Upper lobe of right lung (tissue), 1 donor: ENCODE measurements at places on chromosomes 4 and X.

DNA sequence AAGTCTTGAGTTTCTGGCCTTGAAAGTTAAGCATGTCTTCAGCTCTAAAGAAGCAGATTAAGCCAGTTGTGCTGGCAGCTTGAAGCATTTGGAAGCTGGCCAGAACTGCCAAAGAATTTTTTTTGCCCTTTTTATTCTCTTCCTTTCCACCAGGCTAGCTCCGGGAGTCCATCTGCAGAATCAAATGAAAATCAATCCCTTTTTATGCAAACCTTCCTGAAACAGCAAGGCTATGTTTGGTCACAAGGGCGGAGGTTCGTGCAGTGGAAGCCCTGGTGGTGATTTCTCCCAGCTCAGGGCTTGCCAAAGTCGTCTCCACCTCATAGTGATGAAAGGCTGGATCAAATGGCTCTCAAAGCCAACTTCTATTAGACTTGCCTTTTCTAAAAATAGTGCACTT lies 21.6 kb upstream of the C4orf54 start:
- no peak for DNase-seq

DNA sequence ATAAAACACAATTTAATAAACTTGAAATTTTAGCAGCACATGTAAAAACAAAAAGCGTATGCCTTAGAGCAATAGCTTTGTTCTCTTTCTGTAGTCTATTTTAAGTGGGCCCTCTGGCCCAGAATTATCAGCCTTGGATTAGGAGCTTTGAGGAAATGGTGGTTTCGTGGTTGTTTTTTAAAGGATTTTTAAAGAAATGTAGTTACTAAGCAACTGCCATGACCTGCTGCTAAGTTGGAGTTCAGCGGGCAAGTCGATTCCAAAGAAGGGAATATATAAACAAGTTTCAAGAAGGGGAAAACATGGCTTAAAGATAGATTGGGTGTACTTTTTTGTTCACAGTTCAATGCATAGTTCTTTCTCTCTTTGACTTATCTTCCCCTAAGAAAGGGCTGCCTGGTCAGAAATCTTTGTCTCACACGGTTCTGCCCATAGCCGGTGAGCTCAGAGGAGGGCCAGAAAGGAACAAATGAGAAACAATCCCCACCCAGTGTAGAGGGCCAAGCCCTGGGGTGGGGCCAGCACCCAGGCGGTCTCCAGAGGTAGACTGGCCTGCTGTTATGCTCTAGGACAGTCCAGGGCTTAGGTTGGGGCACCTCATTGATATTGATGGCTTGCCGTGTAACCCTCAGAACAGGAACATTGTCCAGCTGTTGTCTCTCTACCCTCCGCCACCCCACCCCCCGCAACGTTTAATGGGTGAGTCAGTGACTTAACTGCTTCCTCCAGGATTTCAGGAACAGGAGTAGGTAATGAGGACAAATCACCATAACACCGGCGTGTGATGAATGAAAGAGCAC lies 32.5 kb downstream of the DLG3 start:
- peak; percentile 68 for DNase-seq

DNA sequence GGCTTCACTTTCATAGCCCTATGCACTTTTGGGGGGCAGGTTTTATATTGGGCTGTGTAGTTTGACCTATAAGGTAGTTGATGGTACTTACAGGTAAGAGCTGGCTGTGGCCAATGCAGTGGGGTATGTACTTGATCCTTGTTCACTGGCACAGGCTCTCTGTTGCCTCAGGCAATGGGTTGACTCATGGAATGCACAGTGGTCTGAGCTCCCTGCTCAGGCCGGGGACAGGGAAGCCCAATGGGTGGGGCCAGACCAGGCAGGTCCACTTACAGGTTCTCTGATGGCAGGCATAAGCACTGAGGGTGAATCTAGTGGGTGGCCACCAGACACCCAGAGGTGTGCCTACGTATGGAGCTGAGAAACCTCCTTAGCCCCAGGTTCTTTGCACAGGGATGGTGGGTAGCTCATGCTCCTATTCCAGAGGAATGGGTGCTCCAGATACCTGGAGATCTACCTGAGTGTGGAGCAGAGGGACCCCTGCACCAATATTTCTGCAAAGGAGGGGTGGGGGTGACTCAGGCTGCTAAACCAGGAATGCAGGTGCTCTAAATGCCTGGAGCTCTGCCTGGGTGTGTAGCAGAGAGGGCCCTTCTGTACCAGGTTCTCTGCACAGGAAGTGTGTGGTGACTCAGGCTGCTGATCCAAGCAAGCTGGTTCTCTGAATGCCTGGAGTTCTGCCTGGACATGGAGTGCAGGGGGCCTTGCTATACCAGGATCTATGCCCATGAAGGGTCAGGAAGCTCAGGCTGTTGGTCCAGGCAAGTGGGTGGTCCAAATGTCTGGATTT lies 52.3 kb downstream of the IL1RAPL2 start:
- DNase-seq, result no peak

GRCh38 chrX:15749642-15750610 lies 11.9 kb downstream of the CA5B start:
- no peak for DNase-seq

DNA sequence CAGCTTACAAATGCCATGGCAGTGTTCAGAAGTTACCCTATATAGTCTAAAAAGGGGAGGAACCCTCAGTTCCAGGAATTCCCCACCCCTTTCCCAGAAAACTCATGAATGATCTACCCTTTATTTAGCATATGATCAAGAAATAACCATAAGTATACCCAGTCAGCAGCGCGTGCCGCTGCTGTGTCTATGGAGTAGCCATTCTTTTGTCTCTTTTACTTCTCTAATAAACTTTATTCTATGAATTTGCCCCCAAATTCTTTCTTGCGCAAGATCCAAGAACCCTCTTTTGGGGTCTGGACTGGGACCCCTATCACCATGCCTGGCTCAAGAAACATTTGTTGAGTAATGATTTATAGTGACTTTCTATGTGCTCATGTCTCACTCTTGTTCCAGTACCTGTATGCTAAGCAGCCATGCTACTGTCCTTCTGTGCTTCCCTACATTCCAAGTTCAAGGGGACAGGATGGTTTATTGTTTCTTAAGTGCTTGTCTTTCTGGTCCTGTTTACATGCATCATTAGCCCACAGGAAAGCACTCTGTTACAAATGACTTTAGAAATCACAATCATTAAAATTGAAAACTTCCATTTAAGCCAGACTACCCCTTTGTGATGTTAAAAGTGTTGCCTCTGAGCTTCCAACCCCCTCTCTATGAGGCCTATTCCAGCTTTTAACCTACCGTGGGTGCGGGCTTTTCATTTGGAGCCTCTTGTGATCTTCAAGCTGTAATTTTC lies 63.4 kb upstream of the S100G start:
- DNase-seq, result no peak

DNA sequence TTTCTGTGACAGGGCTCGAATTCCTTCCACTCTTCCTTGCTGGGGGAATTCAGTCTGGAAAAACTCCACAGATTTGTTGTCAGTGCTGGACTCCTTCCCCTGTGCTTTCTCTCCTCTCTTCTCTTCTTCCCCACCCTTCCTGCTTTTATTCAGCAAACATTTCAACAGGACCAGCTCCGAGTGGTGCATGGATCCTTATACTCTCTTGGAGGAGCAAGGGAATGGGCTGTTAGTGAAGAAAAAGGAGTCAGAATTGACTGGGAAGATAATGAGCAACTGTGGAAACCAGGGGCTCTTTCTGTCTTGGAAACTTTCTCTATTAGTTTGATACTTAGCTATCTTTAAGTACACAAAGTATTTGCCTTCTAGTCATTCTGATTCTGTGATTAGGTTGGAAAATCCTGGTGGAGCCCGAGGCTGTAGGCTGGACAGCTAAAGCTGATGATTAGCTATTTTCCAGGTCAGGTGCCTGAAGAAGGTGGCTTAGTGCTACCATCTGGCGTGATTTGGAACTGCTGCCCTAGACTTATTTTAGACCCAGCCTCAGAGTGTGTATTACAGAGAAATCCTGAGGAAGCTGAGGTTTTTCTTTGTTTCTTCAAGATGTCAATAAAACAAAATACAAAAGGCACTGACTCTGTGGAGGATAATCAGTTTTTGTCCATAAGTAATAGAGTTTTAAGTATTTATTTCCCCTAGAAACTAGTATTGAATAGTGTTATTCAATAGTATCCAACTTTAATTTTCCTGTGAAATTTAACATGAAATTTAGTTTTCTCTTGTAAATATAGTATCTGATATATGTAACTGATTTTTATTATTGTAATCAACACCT lies 38.4 kb downstream of the NAP1L5 start:
- no peak for DNase-seq

DNA sequence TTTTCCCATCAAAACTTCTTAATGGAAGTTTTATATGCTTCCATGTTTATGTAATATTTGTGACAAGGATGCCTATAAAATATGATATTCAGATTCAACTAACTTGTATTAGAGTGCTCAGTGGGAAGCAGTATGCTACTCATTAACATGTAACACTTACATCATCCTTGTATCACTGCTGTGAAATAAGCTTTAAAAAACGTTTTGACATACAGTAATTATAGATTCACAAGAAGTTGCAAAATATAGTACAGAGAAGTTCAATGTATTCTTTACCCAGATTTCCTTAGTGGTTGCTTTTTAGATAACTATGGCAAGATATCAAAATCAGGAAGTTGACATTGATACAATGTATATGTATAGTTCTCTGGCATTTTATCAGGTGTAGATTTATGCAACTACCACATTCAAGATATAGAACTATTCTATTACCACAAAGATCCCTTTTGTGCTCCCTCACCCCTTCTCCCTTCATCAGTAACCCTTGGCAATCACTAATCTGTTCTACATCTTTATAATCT lies 56.3 kb downstream of the DTHD1 start:
- DNase-seq, result no peak

DNA sequence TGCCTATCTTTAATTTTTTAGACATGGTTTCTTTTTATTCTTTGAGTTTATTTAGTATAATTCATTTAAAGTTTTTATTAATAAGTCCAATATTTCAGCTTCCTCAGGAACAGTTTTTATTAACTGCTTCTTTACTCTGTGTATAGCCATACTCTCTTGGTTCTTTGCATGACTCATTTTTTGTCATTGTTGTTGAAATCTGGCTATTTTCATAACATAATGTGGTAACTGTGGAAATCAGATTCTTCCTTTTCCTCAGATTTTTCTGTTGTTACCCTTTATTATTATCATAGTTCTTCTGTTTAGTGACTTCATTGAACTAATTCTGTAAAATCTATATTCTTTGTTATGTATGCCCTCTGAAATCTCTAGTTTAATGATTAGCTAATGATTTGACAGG lies 124.9 kb upstream of the CYSLTR1 start:
- DNase-seq, result no peak

- DNase-seq, result no peak
These were observed 5.9 kb upstream of the GATB start for GRCh38 chr4:151766691-151767090.

GRCh38 chr4:80279751-80280150 lies 13.3 kb downstream of the FGF5 start:
- DNase-seq, result no peak

DNA sequence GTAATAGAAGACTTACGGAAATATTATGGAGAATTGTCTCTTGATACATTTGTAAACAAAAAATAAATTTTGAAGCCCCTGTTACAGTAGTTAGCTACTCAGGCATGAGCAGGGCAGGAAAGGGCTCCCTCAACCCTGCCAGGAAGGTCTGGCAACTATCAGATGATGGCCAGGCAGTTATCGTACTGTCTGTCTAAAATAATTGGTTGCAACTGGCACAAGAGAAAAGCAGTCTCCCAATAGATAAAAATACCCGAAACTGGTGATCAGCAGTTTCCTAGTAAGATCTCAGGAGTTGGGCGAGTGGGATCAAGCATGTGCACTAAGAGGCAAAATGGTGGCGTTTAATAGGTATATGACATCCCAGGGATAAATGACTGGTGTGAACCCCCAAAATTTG lies 1336.3 kb downstream of the C4orf33 start:
- DNase-seq, result no peak

DNA sequence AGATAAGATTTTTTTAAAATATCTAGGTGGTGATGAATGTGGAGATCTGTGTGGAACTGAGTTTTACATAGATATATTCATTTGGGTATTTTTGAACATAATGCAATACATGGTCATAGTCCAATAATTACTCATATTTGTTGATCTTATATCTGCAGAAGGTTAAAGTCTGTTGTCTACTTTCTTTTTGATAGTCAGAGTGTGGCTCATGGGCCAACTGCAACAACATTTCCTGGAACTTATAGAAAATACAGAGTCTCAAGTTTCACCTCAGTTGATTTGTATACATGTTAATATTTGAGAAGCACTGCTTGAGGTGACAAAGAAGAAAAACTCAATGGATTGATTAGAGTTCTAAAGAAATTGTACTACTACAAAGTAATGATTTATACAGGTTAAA lies 408.4 kb downstream of the ARAP2 start:
- no peak for DNase-seq

- DNase-seq, result no peak
These were observed 49.2 kb downstream of the CEP44 start for GRCh38 chr4:174332741-174333493.

- DNase-seq, result no peak
These were observed 150.3 kb downstream of the MSL3 start for GRCh38 chrX:11908371-11908770.

GRCh38 chr4:89898304-89898716 lies 3.7 kb downstream of the MMRN1 start:
- DNase-seq, result no peak

DNA sequence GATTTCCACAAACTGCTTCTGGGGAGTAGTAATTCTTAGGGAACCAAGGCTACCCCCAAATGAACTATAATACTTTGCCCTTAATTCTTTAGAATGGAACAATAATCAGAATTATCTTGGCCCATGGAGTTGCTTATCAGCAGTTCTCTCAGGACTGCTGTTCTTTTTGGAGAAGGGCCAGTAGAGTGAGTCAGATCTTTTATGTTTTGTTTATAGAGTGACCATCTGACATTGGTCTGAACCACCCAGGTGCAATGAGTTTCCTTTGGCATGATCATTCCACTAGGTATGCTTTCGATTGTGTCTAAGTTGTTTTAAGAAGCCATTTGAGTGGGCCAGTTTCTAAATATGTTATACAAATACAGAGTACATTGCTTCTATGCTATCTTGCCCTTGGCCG lies 31.8 kb downstream of the PRRG1 start:
- no peak for DNase-seq

DNA sequence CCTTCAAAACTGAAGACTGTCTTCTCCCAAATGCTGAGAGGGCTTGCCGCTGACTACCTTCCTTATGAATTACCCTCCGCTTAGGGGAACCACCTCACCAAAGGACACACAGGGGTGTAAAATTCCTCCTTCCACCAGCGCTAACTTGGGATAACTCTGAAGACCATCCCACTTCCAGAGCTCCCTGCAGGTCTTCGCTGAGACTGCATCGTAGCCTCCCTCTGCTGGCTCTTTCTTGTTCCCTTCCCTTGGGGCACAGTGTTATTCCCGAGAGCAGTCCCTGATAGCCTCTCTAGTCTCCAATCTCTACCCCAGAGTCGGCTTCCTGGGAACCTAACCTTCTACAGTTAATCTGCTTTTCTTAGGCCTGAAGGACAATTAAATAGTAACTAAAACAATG lies 725.5 kb upstream of the ATOH1 start:
- DNase-seq, result no peak

- no peak for DNase-seq
These were observed 168.3 kb downstream of the SPRY1 start for GRCh38 chr4:123564758-123565346.

DNA sequence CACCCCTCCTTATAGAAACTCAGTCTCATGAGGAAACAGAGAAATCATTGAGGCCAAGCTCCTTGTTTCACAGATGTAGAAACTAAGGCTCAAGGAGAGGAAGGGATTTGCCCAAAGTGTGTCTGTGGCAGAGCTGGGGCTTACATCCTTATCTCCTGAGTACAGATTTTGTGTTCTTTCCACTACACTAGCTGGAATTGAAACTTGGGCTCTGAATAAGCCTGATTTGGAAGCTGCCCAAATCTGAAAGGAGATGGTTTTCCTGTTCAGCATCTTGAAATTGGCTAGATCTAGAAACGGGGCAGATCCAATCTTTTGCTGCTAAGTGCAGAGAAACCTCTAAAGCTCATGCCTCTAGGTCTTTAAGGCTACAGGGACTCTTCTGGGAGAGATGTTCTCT lies 24.3 kb downstream of the AWAT2 start:
- no peak for DNase-seq
